Activated CD8-positive, alpha-beta memory T cell treated with anti-CD3 and anti-CD28 coated beads, Interleukin-2, amount 10 ng/mL, durations not matched to agents 7 days and 5 days (primary cell): ENCODE measurements at places on chromosomes 2 and 18.

- peak; percentile 67 for DNase-seq
These were observed 461 bp downstream of the PRADC1 start for GRCh38 chr2:73232403-73233153.

DNA sequence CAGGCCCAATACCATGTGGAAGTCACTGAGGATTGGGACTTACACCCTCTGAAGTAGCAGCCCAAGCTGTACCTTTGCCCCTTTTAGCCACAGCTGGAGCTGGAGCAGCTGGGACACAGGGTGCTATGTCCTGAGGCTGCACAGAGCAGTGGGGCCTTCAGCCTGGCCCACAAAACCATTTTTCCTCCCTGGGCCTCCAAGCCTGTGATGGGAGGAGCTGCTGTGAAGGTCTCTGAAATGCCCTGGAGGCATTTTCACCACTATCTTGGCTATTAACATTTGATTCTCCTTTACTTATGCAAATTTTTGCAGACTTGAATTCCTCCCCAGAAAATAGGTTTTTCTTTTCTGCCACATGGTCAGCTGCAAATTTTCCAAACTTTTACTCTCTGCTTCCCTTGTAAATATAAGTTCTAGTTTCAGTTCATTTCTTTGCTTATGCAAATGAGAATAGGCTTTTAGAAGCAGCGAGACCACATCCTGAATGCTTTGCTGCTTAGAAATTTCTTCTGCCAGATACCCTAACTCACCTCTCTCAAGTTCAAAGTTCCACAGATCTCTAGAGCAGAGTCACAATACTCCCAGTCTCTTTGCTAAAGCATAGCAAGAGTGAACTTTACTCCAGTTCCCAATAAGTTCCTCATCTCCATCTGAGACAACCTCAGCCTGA, 213.8 kb upstream of the MGAT5 start:
- no peak for DNase-seq

DNA sequence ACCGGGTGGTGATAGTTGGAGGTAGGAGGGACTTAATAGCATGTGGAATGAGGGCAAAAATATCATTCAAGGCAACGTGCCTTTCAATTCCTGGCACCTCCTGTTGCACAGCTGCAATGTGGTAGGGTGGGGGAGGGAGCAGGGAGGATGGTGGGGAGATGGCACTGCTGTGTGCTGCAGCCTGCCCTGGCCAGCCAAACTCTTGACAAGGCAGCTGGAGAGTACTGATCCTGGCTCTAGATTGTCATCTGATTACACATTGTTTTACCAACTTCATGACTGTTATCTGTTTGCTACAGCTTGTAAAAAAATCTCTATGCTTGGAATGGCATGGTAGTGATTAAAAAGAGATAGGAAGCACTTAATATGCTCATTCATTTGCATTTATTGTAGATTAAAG, 47.7 kb downstream of the PLCL1 start:
- DNase-seq = no peak

DNA sequence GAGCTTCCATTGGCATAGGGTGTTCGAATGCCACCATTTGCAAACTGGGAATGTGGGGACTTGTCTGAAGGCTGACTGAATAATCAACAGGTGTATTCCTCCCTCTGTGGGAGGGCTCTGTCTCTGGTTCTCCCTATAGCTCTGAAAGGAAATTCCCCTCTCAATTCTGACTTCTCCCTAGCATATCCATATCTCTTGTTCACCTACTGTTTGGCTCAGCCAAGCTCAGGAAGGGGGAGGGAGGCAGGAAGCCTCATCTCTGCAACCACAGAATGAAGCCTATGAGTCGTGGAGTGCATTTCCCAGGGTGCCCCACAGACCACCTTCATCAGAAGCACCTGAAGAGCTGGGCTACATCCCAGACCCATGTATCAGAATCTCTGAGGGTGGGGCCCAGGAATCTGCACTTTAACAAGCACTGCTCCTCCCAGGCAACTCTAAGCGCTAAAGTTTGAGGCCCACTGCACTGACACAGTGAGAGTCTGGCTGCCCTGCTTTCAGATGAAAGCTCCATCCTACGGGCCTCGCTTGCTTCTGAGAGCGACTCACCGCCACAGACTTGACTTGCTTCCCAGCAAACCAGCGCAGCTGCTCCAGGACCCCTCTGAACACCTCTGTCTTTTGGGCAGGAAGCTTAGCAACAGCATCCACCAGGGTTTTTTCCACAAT, 32.0 kb downstream of the XDH start:
- DNase-seq = no peak

GRCh38 chr18:62987859-62988258, 272.5 kb downstream of the PHLPP1 start:
- DNase-seq = no peak

- no peak for DNase-seq
These were observed 5.9 kb upstream of the RPL37A start for GRCh38 chr2:216492597-216493333.

DNA sequence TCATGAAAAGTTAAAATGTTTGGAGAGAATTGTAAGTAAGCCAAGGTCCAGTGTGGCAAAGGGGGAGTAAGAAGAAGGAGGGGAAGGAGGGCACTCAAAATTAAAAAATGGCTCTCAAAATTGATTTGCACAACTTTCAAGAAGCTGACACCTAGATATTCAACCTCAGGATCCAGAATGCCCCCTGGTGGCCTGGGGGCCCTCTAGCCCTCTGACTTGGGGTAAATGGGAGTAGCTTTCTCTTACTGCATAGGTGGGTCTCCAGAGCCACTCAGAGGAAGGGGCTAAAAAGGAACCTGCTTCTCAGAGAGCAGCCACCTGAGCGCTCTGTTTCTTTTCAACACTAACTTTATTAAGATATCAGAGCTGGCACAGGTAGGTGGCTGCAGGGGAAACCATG, 968.5 kb downstream of the BCL11A start:
- no peak for DNase-seq

DNA sequence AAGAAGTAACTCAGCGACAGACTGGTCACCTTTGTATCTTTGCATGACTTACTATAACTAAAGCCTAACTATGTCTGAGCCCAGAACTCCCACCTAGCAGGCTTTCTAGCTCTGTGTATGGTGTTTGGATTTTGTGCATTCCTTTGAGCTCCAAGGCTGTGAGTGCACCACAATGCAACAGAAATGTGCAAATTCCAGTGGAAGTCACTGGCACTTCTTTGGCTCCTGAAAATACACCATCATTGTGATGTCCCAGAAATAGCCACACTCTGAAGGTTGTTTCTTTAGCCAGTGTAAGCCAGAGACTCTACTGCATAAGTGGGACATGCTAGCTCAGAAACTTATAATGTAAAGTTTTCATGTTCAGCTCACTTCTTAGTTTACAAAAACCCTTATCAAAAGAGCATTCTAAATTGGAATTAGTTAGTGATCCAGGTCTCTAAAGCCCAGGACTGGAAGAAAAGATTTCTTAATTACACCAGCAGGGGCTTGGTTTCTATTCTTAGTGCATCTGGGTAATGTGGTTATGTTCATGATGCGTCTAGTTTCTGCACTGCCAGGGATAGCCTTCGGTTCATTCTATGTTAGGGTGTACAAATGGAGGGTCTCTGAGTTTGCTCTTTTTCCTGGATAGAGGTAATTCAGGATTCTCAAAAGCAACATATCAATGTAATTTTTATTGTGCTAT, 1239.5 kb upstream of the ZEB2 start:
- DNase-seq = no peak

DNA sequence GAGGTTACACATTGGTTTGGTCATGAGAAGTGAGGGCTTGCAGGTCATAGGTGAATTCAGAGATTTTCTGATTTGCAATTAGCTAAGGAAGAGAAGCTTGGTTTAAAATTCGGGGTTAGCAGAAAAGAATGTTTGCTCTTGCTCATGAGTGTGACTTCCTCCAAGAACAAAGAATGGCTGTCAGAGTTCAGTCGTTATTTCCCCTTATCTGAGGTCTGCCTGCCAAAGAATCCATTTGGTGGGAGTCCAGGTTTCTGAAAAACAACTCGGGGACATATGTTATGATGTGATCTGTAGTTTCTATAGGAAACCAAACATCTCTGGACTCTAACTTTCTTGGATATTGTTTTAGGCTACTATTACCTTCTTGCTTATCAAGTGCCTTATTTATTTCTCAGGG, 3.2 kb upstream of the UGT1A6 start:
- DNase-seq = no peak

DNA sequence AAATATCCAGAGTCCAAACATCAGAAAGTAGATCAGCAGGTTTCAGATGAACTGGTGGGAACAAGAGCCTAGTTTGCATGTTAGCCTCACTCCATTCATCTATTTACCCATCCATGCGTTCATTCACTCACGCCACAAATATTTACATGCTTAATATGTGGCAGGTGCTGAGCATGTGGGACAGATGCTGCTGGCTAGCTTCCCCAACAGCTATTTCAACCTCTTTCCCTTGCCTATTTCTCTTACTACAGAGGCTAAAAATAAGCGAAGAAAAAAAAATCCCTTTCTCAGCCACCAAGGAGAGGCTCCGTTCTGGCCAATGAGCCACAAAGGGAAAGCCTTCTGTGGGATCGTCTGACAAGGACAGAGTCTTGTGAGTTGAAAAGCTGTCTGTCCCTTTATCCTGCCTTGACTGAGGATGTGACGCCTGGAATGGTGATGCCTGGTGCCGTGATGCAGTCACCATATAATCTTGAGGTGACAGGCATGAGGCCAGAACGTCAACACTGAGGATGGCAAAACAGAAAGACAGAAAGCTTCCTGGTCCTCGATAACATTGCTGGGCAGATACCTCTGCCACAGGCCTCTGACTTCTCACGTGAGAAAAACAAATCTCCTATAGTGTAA, 78.2 kb downstream of the KCTD1 start:
- no peak for DNase-seq

DNA sequence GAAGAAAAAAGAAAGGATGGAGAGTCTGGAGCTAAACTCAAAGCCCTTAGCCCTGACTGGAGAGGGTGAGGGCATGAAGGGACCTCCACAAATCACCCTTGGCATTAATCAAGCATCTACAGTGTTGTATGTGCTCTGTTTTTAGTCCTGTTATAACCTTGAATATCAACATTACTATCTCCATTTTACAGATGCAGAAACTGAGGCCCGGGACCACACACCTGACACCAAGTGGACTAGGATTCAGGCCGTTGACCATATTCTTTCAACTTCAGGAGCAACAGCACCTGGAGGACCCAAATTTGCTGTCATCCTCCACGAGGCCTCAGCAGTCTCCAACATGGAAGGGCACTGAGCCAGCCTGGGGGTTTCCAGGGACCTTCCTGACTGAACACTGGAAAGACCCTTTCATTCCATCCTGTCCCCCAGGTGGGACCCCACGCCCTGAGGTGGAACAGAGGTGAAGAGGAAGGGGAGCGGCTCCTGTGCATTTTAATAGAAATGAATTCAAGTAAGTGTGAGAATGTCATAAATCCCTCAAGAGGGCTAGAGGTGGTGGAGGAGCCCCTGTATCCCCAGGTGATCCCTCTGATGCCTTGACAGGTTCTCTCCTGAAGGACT, 41.0 kb downstream of the SERTAD2 start:
- DNase-seq = no peak

- DNase-seq = peak; percentile 79
These were observed 232.2 kb downstream of the TRIB2 start for GRCh38 chr2:12948961-12949353.

GRCh38 chr2:70954886-70955285, 19.2 kb downstream of the ATP6V1B1 start:
- DNase-seq = peak; percentile 35

DNA sequence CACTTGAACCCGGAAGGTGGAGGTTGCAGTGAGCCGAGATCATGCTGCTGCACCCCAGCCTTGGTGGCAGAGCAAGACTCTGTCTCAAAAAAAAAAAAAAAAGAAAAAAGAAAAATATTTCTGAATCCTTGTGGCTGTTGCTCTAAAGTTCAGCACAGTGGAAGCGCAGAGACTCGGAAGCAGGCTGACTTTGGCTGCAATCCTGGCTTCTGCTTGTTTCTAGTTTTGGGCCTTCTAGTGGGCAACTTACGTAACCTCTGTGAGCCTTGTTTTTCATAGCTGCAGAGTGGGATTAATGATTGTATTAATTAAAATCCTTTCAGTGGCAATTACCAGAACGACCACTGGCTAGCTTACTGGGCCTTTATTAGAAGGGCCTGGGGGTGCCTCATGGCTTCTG, 28.4 kb downstream of the GNLY start:
- no peak for DNase-seq

GRCh38 chr2:64453770-64454385, at the start of gene LGALSL:
Gene LGALSL, plus strand, starts transcription at chr2:64454162. Its CDS starts 384 bp downstream, at chr2:64454546.
- peak; percentile 53 for DNase-seq

- no peak for DNase-seq
These were observed 14.5 kb downstream of the GMCL1 start for GRCh38 chr2:69843993-69844392.

DNA sequence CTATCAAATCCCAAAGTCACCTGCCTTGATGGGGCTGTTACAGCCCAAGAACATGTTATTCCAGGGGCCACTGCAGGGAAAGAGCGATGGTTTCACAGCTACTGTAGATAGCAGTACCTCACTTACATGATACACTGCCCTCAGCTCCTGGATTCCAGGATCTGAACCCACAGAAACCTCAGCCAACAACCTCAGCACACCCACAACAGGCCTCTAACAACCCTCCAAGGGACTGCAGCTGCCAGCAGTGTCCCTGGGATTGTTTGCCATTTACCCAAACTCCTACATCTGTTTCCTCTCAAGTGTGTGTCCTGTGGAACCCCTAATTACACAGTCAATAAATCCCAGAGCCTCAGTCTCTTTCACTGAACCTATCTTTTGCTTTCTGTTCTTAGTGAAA, 28.2 kb downstream of the OSBPL1A start:
- DNase-seq = no peak

GRCh38 chr2:224260372-224261020, 141.4 kb downstream of the FAM124B start:
- DNase-seq = no peak

GRCh38 chr18:23945416-23946079, 69.0 kb upstream of the TTC39C start:
- no peak for DNase-seq

GRCh38 chr2:161250864-161251436, 57.3 kb upstream of the PSMD14 start:
- DNase-seq = no peak

DNA sequence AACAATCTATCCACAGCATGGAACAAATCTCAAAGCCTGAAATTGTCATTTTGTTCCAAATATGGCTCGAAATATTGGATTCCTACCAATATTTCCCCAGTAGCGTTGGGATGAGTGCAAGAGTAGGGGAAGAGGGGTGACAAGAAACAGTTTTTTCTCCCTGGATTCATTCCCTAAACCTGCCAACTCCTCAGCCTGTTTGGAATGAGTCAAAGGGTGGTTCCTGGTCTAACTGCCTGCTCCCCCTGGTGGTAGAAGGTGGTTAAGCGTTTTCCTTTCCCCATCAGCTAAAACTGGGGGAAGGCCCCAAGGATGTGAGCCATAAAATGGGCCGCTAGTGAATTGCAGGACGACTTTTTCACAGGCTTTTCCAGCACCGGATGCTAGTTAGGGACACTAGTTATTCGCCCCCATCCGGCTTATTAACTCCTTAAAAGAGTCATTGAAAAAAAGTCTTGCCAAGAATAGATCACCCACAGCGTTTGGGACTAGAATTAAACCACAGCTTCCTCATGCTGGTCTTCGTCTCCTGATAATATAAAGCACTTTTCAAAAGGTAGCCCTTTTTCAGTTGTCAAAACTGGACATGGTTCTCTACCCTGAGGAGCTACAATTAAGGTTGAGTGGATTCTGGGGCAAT, 72.5 kb downstream of the DHRS9 start:
- DNase-seq = peak; percentile 64

GRCh38 chr18:55375930-55376329, 212.1 kb downstream of the TCF4 start:
- DNase-seq = no peak
